ENCODE measurements at places on chromosomes 3 and 15.
A peak's percentile ranks its signal among the peaks of the same experiment; 100 is the strongest.

- no peak for DNase-seq
Observed at GRCh38 chr3:62371720-62372591, 1.4 kb downstream of the FEZF2 start.

- DNase-seq = no peak
Observed at GRCh38 chr3:55489798-55490132, 2.7 kb upstream of the WNT5A start.

DNA sequence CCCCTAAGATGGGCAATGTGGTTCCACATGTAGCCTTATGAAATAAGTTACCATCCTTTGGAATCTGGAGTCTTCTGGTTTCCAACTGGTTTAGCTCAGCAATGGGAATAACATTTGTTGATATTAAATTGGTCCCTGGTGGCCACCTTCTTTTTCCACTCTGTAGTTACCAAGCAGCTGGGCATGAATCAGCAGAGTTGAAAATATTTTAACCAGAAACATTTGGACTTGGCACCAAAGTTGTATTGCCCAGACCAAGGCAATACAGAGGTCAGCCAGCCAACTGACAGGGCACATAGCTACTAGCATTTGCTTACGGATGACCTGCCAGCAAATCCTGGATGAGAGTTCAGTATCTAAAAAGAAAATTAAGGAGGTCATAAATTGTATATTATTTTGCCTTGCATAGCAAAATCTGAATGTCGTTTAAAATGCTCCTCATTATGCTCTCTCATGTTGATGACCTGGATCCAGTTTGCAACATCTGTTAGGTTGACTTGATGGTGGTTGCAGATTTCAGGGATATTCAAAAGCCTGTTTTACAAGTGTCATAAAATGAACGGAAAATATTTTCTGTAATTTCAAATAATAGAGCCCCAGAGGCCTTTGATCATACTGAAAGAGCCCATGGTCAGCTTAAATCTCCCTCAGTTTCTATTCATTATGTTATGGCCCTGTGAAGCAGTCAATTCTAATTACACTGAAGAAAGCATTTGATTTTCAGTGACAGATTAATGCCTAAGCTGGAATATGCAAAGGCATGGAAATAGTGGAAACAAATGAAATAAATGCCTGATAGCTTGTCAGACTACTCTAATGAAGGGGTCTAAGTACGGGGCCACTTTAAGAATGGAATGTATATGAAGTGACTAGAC, 54.6 kb downstream of the PPM1L start:
- no peak for DNase-seq

GRCh38 chr15:70556151-70556741, 207.1 kb downstream of the UACA start:
- no peak for DNase-seq

GRCh38 chr3:115698851-115699591, 75.7 kb downstream of the GAP43 start:
- DNase-seq = no peak

- DNase-seq = no peak
Observed at GRCh38 chr3:110910346-110910955, 161.2 kb upstream of the NECTIN3 start.

GRCh38 chr3:127732879-127733350, 60.2 kb downstream of the ABTB1 start:
- no peak for DNase-seq

GRCh38 chr3:59895972-59896371, 846.1 kb upstream of the CFAP20DC start:
- no peak for DNase-seq

- peak; percentile 52 for DNase-seq
Observed at GRCh38 chr3:162719684-162720341, 1223.2 kb downstream of the OTOL1 start.
